ENCODE measurements at places on chromosomes 13 and 19. TPM values are rescaled to one million over a fixed set of nuclear protein-coding genes. Genes with fewer than 3 reads are reported as not detected.

Gene SYCN
- not detected for total RNA-seq

Gene COX7A1
- total RNA-seq, result 65.8 TPM

Gene CPT1C
- total RNA-seq, result 6.6 TPM

Gene FAM124A
- total RNA-seq, result 23.8 TPM

Gene F2RL3
- total RNA-seq, result 6.5 TPM

Gene C19orf67
- not detected for total RNA-seq

Gene MKNK2
- 160 TPM for total RNA-seq

Gene SKA3
- total RNA-seq, result 0.23 TPM

Gene LGALS14
- total RNA-seq, result not detected

Gene SYNGR4
- total RNA-seq, result not detected

Gene PCP2
- total RNA-seq, result not detected

Gene HOMER3
- total RNA-seq, result 38.9 TPM

Gene KLHL1
- total RNA-seq, result not detected

Gene LHB
- not detected for total RNA-seq

Gene WIZ
- 36.1 TPM for total RNA-seq

Gene SMARCA4
- 78.2 TPM for total RNA-seq

Gene ZNF540
- 1.6 TPM for total RNA-seq

Gene IGFL4
- total RNA-seq, result not detected

GRCh38 chr19:50447750-50448149 is 15.1 kb downstream of the MYBPC2 start:
- no peak for DNase-seq

GRCh38 chr13:73215823-73216222 is 157.0 kb downstream of the KLF5 start:
- no peak for DNase-seq

- no peak for DNase-seq
Observed at GRCh38 chr13:59963383-59963782, 200.3 kb downstream of the DIAPH3 start.

DNA sequence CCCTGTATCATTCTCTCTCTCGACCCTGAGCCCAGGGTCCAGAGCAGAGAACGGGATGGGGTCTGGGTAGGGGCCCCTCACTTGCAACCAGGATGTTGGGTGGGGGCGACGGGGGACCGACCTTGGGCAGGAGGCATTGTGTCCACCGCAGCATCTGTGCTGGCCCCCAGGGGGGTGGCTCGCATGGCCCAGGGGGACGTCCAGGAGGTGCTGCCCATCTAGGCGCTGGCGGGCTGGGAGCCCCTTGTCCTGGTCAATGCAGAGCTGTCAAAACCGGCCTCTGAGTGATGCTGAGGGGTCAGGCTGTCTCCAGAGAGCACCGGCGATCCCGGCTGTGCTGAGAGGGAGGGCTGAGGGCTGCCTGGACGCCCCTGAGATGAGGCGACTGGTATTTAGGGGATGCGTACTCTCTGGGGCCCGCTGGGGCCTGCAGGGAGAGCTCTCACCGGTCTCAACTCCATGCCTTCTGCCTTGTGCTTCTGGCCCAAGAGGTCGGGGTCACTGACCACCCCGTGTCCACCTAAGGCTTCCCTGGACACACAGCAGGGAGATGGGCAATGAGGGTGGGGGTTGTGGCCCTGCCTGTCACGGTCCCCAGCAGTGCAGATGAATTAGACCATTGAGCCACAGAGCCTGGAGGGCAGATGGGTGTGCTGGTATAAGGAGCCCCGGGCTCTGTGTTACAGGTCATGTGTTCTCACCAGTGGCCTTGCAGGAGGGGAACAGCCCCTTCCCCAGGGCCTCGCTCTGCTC is 8.6 kb downstream of the RPS9 start:
- no peak for DNase-seq

- peak; percentile 45 for DNase-seq
Observed at GRCh38 chr19:43310221-43310620, 40.9 kb upstream of the PSG9 start.

- DNase-seq, result no peak
Observed at GRCh38 chr19:2676823-2677222, 25.7 kb downstream of the GNG7 start.

- DNase-seq, result no peak
Observed at GRCh38 chr19:19777692-19778091, 43.9 kb downstream of the ZNF506 start.

DNA sequence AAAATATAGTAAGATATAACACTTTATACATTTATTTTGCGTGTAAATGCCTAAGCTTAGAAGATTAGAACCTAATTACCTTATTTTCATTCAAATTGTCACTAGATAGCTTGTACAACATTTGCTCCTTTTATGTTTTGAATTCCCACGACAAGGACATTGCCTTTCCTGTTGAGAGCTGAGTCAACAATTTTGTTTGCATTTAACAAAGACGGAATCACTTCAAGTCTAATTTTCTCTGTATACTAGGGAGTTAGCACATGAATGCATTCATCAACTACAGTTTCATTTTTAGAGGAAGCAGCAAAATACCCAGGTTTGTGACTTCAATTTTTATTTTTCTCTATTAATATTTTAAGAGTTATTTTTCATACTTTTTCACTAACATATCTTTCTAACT is 48.7 kb upstream of the PCCA start:
- no peak for DNase-seq

DNA sequence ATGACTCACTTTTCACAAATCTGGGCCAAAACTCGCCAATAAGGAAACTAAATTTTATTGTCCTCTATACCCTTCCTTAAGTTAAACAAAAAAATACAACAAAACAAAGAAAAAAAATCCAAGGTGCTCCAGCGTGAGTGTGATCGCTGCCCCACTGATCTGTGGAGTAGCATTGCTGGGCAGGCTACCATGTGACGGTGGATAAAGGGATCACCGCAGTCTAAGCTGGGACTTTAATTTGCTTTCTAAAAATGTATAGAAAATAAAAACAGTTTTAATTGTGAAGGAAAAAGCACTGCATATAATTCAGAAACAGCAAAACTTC is 92.9 kb downstream of the FLT1 start:
- no peak for DNase-seq

GRCh38 chr13:90545070-90545840 is 802.2 kb upstream of the MIR17HG start:
- no peak for DNase-seq

DNA sequence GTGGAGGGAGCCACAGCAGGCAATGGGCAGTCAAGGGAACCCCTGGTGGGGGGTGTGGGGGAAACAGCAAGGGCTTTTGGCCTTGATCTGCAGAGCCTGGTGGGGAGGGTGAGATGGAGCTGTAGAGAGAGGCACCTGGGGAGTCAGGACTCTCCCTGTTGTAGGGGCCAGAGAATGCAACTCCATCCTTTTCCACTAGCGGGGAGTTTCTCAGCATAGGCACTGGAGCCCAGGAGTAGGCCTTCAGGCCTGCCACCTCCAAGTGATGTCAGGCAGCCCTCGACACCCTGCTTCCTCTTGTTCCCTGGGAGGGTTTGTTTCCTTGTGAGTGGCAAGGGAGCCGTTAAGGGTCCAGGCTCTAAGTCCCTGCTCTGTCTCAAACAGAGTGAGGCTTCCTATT is 25.0 kb downstream of the MEGF8 start:
- DNase-seq, result no peak

DNA sequence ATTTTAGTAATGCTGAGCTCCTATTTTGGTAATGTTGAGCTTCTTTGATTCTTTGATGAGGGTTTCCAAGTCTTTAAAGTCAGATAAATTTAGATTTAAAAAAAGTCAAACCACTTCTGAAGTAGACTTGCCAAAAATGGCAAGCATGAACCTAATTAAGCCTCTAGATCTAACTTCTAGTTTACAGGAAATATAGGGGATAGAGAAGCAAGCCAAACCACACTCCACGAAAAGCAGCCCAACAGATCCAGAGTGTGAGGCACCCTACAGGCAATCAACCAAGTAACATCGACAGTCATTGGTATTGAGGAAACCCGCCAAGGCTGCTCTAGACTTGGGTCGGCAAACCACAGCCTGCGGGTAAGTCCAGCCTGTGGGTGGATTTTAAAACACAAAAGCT is 3.7 kb downstream of the GGACT start:
- no peak for DNase-seq

GRCh38 chr19:15223649-15224361 is 8.4 kb downstream of the EPHX3 start:
- DNase-seq, result no peak

- DNase-seq, result no peak
Observed at GRCh38 chr13:97715763-97716162, 237.7 kb upstream of the IPO5 start.

DNA sequence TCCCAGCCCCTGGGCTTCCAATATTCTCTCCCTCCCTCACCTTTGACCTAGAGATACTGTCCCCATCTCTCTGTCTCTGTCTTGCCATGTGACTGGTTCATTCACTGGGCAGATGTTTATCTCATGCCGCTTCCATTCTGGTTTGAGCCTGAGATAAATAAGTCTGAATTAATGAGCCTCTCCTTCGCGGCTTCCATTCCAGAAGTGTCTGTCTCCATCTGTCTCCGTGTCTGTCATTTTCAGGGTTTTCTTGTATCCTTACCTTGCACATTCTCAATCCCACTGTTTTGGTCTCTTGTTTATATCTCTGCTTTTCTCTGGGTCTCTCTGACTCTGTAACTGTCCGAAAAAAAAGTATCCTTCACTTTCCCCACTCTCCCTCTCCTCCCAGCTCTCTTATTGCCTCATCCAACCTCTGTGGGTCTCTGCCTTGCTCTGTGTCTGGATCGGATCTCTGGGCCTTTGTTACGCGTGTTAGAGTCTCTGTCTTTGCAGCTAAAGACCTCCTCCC is 4.3 kb downstream of the SPHK2 start:
- DNase-seq, result no peak

DNA sequence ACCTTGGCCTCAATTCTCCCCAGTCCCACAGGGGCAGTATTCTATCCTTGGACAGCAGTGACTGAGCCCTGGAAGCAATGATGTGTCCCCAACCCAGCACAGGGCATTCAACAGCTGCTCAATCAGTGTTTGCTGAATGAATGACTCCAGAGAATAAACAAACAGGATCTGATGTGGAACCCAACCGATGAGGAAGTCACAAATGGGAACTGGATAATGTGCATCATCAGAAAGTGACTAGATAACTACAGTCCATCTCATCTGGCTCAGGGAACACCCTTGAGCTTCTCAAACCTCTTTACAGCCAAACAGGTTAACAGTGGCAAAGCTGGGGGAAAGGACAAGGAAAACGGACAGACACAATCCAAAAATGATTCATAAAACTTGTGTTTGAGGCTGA is 8.2 kb downstream of the SLC25A30 start:
- DNase-seq, result peak; percentile 34

GRCh38 chr13:50255639-50256038 is 240.4 kb downstream of the KCNRG start:
- no peak for DNase-seq

GRCh38 chr19:46239193-46240024 is 9.9 kb downstream of the IGFL1 start:
- DNase-seq, result no peak

DNA sequence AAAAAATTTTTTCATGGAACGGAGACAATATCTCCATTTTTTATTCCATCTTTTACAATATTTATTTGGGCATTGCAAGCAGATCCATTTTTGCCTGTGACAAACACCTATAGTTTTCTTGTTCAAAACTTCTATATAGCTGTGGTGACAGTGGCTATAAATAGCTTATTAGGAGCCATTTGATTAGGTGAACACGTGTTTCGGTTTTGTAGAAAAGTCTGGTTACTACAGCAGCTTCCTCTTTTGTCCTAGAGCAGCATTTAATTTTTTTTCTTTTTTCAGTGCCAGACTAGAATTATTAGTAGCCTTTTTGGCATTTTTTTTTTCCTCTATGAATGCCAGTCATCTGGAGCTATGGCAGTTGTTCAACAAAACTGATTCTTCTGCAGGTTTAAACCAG is 123.5 kb downstream of the RXFP2 start:
- DNase-seq, result no peak

GRCh38 chr13:89136678-89137077 is 1465.5 kb downstream of the SLITRK5 start:
- no peak for DNase-seq

- DNase-seq, result no peak
Observed at GRCh38 chr13:97100821-97101220, 106.5 kb upstream of the OXGR1 start.

- DNase-seq, result no peak
Observed at GRCh38 chr19:5971714-5972354, 6.1 kb downstream of the RANBP3 start.

- DNase-seq, result no peak
Observed at GRCh38 chr13:107035186-107035585, 467.2 kb upstream of the ARGLU1 start.

- DNase-seq, result no peak
Observed at GRCh38 chr19:38375748-38376147, 1.4 kb downstream of the PSMD8 start.

DNA sequence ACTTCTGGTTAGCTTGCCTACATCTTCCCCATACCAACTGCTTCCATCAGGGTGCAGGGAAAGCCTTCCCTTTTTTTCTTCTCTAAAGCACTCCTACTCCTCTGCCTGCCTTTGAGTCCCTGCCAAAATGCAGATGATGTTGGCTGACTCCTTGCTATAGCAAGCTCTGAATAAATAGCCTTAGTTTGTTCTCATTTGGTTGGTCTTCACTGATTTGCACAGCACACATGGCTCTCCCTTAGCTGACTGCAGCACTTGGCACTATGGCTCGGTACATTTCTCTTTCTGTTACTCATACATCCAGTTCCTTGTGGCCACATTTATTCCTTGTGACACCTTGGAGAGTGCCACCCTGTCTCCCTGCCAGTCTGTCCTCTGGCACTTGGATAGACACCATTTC is 249.8 kb downstream of the DCLK1 start:
- no peak for DNase-seq

DNA sequence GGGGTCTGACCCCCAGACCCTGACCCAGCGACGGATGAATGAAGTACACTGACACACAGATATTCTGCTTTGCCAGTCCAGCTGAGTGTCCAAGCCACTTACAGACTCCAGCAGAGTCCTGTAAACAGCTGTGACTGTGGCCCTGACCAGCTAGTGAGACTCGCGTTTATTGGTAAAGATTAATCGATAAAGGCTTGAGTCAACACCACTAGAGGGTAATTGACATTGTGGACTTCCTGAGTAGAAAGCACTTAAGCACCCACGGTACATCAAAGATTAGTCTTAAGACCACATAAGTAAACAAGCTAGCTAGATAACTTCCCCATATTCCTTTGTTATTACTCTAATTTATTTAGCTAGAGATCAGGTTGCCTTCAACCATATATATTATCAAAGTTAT is 146.0 kb downstream of the OXGR1 start:
- DNase-seq, result no peak

GRCh38 chr13:111877906-111878305 is 189.0 kb upstream of the SOX1 start:
- DNase-seq, result peak; percentile 70

GRCh38 chr13:28346154-28346553 is 148.8 kb downstream of the FLT1 start:
- DNase-seq, result no peak

Measured in esophagus muscularis mucosa (tissue), 4 donors.